ENCODE measurements at places on chromosomes 1 and 21.

DNA sequence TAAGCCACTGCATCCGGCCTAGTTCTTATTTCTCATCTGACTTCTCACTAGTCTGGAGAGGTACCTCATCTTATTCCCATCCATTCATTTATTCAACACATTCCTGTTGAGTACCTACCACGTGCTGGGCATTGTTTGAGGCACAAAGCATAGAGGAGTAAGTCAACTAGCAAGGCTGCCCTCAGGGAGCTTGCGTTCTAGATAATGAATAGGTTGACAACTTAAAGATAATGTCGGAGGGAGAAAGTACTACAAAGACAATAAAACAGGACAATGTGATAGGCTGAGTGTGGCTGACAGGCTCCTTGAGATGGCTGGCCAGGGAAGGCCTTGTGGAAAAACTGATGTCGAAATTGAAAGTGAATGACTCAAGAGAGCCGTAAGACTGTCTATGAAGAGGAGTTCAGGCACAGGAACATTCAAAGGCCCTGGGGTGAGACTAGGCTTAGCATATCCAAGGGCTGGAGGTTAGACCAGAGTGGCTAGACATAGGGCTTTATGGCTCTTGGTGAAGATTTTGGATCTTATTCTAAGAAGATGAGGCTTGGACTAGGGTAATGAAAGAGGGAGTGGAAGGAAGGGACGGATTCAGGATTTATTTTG, 18.3 kb downstream of the SPATA21 start:
- DNase-seq = no peak

DNA sequence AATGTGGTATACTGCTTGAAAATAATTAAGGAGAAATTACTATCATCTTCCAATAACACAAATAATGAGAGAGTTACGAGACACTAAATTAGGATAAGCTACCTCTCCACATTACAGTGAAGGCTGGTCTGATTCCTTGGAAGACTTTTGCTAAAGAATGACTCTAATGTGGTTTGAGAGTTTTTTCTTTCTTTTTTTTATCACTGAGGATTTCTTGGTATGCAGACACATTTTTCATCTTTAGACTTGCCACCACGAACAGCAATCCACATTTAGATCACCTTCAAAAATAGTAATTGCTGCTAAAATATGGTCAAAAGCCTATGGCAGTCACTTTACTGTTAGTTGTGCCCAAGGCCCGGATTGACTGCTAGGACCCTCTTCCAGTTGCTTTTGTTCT, 16.6 kb upstream of the TMEM35B start:
- DNase-seq = peak; percentile 28

DNA sequence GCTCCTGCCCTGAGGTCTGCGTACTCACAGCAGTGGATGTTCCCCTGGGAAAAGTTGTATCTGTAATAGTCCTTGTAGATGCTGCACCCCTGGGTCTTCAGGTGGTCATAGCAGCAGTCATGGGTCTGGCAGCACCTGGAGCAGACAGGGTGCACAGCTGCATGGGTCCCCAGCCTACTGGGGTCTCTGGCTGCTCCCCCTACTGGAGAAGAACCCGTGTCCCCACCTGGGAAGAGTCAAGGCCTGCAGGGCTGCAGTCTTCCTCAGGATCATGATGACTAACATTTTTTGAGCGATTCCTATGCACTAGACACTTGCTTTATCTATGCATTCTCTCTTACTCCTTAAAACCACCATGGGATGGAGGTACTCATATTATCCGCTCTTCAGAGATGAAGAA, 3.9 kb downstream of the PLA2G2D start:
- DNase-seq = no peak

DNA sequence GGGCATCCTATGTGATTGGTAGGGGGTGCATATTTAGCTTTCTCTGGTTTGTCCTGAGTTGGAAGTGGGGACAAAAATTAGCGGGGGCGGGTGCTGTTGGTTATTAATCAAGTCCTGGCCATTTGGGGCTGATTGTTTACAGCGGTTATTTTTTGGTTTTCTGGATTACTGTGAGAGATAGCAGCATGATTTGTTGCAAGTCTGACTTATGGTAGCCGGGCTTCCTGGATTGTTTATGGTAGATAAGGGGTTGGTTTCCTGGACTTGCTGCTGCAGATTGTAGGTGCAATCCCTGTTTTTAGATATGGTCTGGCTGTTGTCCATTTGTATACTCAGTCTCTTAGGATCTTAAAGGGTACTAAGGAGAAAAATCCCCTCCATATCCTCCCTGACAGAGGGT, 12.1 kb upstream of the PROK1 start:
- DNase-seq = no peak

DNA sequence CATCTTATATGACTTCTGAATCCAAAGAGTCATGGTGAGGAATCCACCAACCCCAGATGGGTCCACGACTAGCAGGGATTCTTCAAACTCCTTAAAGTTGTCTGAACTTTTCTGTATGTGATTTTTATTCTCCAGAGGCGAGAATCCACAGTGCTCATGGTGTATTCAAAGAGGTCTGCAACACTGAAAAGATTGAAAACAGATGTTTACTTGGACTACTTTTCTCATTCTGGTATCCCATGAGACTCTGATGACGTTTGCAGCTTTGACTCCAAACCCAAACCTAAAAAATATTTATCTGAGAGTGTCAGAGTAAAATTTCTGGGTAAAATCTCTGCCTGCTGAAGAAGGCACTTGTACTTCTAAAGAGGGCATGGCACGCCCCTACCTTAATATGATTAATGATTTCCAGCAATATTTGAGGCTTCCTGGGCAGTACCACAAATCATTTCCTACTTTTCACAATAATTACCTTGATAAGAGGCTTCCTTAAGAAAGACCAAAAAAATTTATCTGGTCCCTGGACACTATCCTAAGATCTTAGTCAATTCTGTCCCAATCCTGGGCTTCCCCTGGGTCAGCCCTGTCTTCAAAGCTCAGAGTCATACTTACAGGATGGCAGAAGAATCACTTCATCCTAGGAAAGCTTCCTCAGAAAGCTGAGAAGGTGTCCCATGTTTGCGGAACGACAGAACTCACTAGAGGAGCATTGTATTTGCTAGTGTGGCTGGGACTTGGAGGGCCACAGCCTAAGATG, 76.5 kb upstream of the MAP10 start:
- peak; percentile 89 for DNase-seq

- no peak for DNase-seq
Observed at GRCh38 chr1:16162163-16162822, 6.4 kb upstream of the EPHA2 start.

- no peak for DNase-seq
Observed at GRCh38 chr1:103900005-103900404, 150.3 kb downstream of the AMY1C start.

DNA sequence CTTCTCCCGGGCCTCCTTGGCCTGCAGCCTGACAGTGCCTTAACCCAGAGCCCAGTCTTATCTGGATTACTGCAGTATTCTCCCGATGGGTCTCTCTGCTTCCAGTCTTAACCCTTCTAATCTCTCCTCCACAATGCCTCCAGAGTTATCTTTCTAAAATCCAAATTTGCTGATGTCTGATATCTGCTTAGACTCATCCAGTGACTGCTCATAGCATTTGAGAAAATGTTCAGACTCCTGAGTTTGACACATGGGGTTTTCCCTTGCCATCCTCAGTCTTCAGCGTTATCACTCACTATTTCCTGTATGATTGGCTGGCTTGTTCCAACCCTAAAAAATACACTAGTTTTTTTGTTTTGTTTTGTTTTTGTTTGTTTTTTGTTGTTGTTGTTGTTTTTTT, 102.0 kb downstream of the FMN2 start:
- no peak for DNase-seq

DNA sequence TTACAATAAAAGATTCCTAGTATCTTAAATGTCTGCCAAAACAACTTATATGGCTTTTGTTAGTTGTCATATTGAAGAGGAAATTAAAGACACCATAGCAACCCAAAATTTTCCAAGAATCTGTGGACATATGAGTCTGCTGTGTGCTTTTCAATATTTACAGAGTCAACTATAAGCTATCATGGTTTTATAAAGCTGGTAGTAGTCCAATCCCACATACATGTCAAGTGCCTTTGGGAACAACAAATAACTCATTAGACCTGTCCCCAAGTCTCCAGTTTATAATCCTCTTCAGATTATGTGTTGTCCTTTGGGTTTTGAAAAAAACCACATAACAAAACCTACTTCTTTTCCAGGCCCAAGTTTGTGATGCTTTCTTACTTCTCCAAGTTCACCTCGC, 293.8 kb upstream of the USP25 start:
- DNase-seq = no peak

DNA sequence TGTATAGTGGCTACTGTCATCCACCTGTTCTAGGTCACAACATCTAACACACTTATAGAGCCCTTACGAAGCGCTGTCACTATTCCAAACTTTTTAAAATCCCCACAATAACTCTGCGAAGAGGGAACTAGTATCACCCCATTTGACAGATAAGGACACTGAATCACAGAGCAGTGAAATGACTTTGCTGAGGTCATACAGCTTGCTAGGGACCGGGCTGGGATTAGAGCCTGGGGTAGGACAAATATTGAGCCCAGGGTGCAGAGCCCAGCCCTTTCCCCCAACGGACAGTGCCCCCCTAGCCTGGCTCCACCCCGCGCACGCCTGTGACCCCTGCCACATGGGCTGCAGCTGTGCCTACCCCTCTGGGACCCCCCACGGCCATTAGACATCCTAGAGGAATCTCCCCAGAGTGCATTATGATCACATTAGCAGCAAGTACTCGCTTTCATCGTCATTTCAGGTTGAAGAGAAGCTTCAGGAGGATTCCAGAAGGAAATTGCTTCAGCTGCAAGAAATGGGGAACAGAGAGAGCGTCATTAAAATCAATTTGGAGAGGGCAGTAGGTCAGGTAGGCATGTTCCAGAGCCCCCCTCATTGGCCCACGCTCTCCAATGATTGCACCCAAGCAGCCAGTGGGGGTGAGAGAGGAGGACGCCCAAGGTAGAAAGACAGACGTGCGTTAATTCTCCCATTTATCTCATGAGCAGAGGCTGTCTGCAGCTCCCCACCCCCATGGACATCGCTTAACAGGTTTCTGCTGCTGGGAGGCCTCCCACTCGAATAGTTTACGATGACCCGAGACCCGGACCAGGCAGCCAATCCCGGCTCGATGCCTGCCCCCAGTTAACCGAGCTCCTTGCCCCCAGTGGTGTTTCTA, 77.2 kb downstream of the FHAD1 start:
- DNase-seq = peak; percentile 26

Measured in fibroblast of skin of right quadriceps (primary cell).